GM18507 (cell line): ENCODE measurements at places on chromosomes 6 and 20.

- no peak for DNase-seq
Observed at GRCh38 chr6:12348530-12349511, 58.7 kb downstream of the EDN1 start.

DNA sequence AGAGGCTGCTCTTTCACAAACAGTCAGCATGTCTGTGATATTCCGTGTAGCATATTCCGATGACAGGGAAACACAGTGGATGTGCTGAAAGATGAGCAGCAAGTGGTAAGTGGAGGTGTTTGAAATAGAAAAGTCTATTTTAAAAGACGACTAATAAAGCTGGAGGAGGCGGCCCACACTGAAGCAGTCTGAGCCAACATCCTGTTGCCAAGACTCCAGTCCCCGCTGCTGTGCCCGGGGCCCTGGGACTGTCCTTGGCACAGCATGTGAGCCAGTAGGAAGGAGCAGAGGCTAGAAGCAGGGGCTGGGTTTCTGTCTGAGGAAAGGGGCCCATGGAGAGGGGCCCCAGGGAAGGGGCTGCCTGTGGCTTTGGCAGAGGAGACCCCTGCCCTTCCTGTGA is 351.5 kb upstream of the CHD6 start:
- DNase-seq = no peak

GRCh38 chr6:53043581-53043980 is 21.6 kb upstream of the FBXO9 start:
- no peak for DNase-seq

GRCh38 chr6:23181356-23182110 is 612.2 kb downstream of the HDGFL1 start:
- no peak for DNase-seq

- DNase-seq = no peak
Observed at GRCh38 chr20:8375898-8376297, 243.8 kb downstream of the PLCB1 start.

DNA sequence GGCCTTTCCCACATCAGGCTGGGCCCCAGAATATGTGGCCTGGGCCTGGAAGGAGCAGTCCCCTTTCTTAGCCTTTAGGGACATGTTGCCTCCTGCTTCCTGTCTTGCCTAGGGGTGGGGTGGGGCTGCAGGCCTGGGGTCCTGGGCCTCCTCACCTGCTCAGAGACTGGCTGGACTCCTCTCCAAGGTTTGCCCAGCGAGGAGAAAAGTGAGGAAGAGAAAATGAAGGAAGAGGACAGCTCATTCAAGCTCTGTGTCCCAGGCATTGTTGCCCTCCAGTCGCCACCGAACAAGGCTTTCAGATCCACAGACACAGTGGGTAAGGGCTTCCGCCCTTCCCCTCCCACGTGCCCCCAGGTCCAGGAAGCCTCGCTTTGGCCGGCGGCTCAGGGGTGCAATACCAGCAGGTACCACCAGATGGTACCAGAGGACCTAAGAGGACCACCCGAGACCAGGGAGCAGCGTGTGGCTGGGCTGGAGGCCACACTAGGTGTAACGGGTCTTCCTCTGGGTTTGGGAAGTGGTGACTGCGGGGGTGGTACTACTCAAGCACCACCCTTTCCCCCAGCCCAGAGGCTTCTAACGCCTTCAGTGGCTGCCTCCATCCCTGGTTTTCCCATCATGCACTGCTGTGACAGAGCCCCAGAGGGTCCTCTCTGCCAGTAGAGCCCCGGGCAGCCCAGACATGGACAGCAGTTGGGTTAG is 5.5 kb upstream of the BAK1 start:
- no peak for DNase-seq

GRCh38 chr6:21340573-21340972 is 253.0 kb upstream of the SOX4 start:
- no peak for DNase-seq

GRCh38 chr20:45097485-45098102 is 3.3 kb downstream of the KCNS1 start:
- DNase-seq = no peak

DNA sequence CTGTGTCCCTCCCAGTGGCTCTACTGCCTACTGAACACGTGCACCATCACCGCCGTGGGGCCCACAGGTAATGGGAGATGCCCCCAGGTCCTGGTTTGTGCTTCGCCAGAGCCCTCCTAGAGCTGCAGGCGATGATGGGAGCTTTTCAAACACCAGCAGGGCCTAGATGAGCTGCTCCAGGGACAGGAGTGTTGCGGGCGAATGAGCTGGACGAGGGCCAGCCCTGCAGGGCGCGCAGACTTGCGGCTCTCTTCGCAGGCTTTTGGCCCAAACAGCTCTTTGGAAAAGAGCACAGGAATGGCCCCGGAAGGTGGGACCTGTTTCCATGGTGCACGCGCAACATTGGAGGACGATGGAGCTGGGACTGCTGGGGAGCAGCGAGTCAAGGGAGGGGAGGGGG is 409.3 kb upstream of the SULF2 start:
- DNase-seq = no peak

DNA sequence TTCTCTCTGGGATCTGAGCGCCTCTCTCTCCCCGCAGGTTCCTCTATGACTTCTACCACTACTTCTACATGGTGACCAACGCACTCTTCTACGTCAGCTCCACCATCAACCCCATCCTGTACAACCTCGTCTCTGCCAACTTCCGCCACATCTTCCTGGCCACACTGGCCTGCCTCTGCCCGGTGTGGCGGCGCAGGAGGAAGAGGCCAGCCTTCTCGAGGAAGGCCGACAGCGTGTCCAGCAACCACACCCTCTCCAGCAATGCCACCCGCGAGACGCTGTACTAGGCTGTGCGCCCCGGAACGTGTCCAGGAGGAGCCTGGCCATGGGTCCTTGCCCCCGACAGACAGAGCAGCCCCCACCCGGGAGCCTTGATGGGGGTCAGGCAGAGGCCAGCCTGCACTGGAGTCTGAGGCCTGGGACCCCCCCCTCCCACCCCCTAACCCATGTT is 36.3 kb upstream of the MRGBP start:
- no peak for DNase-seq

GRCh38 chr20:16714751-16715150 is 15.1 kb upstream of the SNRPB2 start:
- no peak for DNase-seq

DNA sequence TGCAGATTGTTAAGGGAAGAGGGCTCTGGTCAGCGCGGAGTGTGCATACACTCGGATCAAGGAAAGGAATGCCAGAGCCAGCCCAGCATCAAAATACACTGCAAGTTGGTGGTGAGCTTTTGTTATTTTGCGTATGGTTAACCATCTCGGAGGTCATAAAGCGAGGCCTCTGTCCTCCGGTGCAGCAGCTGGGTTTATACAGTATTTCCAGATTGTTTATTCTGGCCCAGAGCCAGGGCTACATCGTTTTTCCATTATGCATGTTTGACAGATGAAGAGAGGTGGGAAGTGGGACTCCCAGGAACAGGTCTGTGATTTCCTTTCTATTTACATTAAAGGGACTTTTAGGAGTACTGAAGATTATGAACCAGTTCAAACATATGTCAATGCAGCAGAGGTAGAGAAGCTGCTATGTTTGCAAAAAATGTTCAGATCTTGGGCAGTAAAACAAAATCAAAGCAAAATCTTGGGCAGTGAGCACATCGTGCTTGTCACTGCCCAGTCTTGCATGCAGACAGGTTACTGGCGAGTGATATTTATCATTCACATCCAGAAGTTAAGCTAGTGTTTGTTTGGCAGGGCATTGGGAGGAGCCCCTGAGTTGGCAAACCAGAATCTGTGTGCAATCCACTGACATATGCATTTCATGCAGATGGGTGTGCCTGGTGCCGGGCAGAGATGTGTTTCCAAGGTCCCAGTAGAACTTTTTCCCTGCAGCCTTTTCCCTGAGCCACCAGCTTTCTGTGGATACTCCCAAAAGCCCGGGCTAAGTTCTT is 256.3 kb upstream of the TAB2 start:
- DNase-seq = no peak

DNA sequence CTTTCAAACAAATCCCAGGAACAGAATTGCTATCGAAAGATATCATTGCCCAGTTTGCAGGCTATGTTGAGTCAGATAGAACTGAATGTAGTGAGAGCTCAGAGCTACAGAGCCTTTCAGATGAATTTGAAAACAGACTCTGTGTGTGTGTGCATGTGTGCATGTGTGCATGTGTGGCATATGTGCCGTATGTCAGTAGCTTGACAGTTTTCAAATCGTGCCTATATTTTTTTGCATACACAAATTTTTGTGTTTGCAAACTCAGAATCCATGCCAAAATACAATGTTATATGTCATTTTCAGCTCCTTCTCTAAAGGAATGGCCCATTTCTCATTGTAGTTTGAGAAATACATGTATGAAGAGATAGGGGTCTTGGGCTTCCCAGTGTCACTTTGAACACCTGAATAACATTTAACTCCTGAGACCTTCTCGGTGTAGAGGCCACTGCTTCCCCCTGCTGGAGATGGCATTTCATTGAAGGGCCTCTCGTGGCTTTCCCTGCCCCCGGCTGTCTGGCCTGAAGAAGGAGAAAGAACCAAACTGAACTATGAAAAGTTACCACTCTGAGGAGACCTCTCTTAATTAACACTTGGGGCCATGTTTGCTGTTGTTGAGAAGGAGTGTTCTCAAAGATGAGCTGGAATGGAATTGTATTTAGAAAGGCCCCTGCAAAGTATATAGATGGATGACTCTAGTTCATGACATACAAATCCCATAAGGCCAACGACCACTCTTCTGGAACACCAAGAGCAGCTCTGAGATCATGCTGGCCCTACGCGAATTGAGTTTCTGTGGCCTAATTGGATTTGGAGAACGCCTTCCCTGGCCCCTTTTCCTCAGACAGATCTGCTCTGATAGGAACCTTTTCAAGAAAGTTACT is 58.7 kb downstream of the VAPB start:
- DNase-seq = no peak

DNA sequence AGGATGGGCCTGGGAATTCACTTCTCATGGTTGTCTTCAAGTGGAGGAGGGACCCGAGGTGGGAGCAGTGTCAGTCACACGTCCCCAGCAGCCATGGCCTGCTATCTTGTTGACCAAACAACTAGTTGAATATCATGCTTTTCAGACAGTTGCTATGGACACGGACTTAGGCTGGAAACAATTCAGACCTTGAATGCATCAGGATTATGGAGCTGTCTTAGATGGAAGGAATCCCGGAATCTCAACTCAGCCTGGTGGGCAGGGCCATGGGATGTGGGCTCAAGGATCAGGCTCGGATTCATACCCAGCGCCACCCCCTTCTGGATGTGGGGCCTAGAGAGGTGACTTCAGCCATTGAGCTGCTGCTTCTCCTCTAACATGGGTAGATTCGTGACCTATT is 112.6 kb downstream of the DLGAP4 start:
- DNase-seq = no peak

GRCh38 chr20:49559411-49560081 is 8.4 kb downstream of the PTGIS start:
- DNase-seq = no peak

DNA sequence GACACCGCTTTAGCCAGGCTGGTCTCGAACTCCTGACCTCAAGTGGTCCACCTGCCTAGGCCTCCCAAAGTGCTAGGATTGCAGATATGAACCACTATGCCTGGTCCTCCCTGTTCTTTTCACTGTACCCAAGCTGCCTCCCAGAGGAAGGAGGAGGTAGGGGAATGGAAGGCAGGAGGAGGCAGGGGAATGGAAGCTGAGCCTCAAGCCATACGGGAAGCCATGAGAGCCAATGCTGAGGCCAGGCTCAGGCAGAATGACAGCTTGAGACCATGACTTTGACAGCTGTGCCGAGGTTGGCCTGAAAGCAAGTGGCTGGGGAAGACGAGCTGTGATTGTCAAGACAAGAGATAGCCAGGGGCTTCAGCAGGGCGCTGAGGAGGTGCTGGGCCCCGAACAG is 13.6 kb upstream of the ZNF335 start:
- DNase-seq = no peak

- DNase-seq = no peak
Observed at GRCh38 chr6:161536224-161536630, 262.4 kb upstream of the AGPAT4 start.

- no peak for DNase-seq
Observed at GRCh38 chr20:2004171-2004570, 10.3 kb upstream of the PDYN start.

- no peak for DNase-seq
Observed at GRCh38 chr6:32073101-32073500, 34.9 kb downstream of the CYP21A2 start.

GRCh38 chr6:117425431-117426153 is at the start of gene ROS1:
Gene ROS1 (minus strand): TSS chr6:117425942. CDS start chr6:117425656, 286 bp downstream.
- DNase-seq = no peak

- DNase-seq = no peak
Observed at GRCh38 chr20:23037017-23037481, 1.9 kb downstream of the SSTR4 start.

GRCh38 chr20:63627751-63628245 is 897 bp upstream of the GMEB2 start:
- no peak for DNase-seq
